ENCODE measurements at places on chromosomes 2 and 18. TPM values are rescaled to one million over a fixed set of nuclear protein-coding genes. Genes with fewer than 3 reads are reported as not detected.

DNA sequence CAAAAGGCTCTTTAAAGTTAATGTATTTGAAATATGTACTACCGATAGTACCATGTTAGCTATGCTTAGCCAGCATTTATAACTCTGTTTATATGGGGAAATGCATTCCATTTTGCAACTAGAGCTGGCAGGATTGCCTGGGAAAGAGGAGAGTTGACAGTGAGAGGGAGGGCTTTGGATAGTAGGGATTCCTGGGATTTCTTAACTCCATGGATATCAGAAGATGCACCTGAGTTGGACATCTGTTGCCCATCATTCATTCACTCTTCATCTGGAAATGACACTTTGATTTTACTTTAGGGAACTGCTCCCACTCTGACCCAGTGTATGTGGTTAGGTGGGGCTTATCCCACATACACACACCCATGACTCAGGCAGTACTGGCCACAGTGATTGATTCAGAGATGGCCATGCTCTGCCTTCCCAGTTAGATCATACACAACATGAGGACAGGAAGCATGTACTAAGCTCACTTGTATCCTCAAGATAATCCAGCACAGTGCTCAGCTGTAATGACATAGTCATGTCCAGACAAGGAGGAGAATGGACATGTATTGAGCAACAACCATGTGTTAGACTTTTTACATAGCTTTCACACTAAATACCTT is 248.8 kb downstream of the MREG start:
- H3K4me1 ChIP-seq: peaks cover 2% of the 10 kb centered on the region
- DNase-seq: no peak
- H3K27me3 ChIP-seq: no peaks in the 10 kb centered on the region
- H3K36me3 ChIP-seq: no peaks in the 10 kb centered on the region
- no peak overlapping the region for H3K4me3 ChIP-seq
- no peak overlapping the region for H3K27ac ChIP-seq

DNA sequence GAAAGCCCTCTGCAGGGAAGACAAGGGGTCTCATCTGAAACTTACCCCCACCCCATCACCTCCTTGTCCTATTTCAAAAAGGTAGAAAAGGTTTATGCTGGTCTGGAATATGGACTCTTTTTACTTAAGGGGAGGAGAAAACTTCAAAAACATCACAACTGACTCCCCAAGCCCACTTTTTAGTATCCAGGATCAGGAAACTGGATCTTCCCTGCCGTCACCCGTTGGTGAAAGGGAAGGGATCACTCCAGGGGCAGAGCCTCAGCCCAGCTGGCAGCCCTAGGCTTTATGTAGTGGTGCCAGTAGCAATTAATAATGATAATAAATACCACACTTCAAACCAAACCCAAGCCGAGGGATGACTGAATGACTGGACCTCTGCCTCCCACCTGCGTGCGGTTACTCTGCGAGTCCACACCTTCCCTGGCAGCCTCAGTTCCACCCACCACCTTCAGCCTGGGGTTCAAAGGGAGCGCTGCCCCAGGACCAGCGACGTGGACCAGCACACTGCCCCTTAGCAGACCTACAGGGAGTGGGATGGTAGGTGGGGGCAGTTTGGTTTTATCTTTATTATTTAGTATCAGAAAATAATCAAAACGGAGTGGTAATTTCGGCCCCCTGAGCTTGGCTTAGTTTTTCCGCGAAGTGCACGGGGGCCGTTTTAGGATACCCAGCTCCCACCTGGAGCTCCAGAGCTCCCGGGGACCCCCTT is 4.9 kb upstream of the GATA6 start:
- H3K4me1 ChIP-seq: peaks cover 36% of the 10 kb centered on the region
- no peaks in the 10 kb centered on the region for H3K36me3 ChIP-seq
- DNase-seq: no peak
- no peak overlapping the region for H3K27ac ChIP-seq
- peaks cover 86% of the 10 kb centered on the region for H3K27me3 ChIP-seq
- no peak overlapping the region for H3K4me3 ChIP-seq

- no peak for DNase-seq
- H3K4me1 ChIP-seq: peaks cover 26% of the 10 kb centered on the region
These were observed 533 bp downstream of the HPCAL1 start for GRCh38 chr2:10303181-10303693.

DNA sequence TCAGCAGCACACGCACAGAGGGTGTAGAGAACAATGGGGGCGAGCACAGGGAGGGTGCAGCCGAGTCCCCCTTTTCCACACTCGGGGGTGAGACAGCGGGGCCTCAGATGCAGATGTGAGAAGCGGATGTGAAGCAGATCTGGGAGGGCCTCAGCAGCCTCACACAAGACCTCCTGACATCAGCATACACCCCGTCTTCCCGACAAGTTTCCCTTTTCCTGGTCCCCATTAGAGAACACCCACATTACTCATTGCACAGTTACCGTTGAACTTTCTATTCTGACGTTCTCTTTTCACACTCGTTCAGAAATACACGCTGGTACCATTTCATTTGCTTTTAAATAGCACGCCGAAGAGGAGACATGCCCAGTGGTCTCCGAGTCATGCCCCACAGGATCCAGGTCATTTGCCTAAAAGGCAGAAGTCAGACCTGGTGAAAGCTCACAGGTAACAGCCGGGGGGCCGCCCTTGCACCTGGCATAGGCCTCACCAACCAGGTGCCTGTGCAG is 129.5 kb upstream of the ID2 start:
- no peak overlapping the region for H3K27ac ChIP-seq
- no peaks in the 10 kb centered on the region for H3K27me3 ChIP-seq
- DNase-seq: no peak
- no peak overlapping the region for H3K4me3 ChIP-seq
- H3K4me1 ChIP-seq: no peaks in the 10 kb centered on the region
- no peaks in the 10 kb centered on the region for H3K36me3 ChIP-seq

DNA sequence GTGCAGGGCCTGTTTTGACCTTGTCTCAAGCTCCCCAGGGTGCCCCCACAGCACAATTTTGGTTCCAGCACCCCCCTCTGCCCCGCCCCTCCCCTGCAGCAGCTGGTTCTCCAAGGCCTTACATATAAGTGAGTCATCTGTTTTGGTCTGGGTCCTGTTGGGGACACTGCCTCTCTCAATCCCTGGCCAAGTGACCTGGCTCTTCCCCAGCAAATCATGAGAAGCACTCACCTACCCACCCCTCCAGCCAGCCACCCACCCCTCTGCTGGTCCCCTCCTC is 90.5 kb downstream of the INHBB start:
- no peaks in the 10 kb centered on the region for H3K36me3 ChIP-seq
- H3K4me1 ChIP-seq: peaks cover 9% of the 10 kb centered on the region
- no peak overlapping the region for H3K27ac ChIP-seq
- peaks cover 38% of the 10 kb centered on the region for H3K27me3 ChIP-seq
- H3K4me3 ChIP-seq: no peak overlapping the region
- peak; percentile 30 for DNase-seq

GRCh38 chr2:127034883-127035611 is 71.9 kb downstream of the BIN1 start:
- no peak overlapping the region for H3K4me3 ChIP-seq
- H3K36me3 ChIP-seq: no peaks in the 10 kb centered on the region
- H3K27ac ChIP-seq: no peak overlapping the region
- H3K27me3 ChIP-seq: no peaks in the 10 kb centered on the region

DNA sequence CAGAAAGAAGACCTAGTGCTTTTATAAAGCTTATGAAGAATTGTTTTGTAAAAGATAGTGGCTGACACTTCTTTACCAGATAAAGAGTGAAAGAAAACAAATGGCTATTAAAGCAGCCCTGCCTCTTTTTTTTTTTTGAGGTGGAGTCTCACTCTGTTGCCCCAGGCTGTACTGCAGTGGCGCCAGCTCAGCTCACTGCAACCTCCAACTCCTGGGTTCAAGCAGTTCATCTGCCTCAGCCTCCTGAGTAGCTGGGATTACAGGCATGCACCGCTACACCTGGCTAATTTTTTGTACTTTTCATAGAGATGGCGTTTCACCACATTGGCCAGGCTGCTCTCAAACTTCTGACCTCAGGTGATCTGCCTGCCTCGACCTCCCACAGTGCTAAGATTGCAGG is 12.9 kb downstream of the ARPC2 start:
- H3K27ac ChIP-seq: peak overlapping the region; percentile 43
- H3K4me3 ChIP-seq: no peak overlapping the region
- H3K27me3 ChIP-seq: no peaks in the 10 kb centered on the region
- peaks cover 63% of the 10 kb centered on the region for H3K36me3 ChIP-seq
- no peaks in the 10 kb centered on the region for H3K4me1 ChIP-seq

DNA sequence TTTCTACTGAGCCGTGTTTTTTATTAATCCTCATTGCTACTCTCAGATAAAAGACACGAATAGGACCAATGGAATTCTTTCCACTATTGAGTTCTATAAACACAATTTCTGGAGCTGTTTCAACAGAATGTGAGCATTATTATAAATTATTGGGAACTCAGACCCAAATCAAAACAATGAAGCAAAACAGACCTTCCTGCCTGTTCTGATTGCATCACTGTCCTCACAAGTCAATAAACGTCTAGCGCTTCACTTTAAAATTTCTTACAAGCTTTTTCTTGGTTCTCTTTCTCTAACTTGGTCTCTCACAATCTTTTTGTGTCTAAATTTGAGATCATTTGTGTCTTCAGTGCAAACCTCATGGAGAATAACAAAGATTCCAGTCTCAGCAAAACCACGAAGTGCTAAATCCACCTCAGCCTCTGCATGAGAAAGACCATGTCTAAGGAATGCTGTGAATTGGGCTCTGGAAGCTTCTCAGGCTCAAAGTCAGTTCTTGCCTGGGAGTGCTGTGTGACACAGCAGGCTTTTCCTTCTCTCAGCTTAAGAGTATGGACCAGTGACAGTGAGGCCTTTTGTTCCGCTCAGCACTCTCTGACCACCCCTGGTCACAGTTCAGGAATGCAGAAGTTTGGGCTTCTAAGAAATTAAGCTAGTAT is 22.8 kb downstream of the ARHGAP28 start:
- peaks cover 11% of the 10 kb centered on the region for H3K4me1 ChIP-seq
- H3K27ac ChIP-seq: peak overlapping the region; percentile 50
- H3K4me3 ChIP-seq: no peak overlapping the region
- peak; percentile 52 for DNase-seq
- H3K27me3 ChIP-seq: no peaks in the 10 kb centered on the region

DNA sequence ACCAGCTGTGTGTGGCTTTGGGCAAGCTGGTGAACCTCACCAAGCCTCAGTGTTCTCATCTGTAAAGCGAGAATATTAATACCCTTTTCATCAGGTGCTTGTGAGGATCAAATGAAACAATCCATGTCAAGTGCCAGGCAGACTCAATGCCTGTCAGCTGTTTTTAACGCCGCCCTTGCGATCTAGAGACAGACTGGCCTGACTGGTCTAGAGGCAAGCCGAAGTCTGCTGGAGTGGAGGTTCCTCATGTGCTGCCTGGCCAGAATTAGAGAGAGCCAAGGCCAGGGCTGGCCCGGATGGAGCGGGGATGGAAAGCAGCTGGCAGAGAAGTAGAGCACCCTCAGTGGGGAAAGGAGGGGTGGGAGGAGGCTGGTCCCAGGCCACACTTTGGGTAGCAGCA is 74.5 kb upstream of the B3GNT7 start:
- no peaks in the 10 kb centered on the region for H3K4me1 ChIP-seq
- peak; percentile 37 for DNase-seq
- peaks cover 5% of the 10 kb centered on the region for H3K36me3 ChIP-seq
- no peak overlapping the region for H3K4me3 ChIP-seq
- H3K27me3 ChIP-seq: no peaks in the 10 kb centered on the region

GRCh38 chr18:74453016-74453566 is 4.0 kb downstream of the DIPK1C start:
- H3K4me1 ChIP-seq: peaks cover 17% of the 10 kb centered on the region
- no peak for DNase-seq
- no peak overlapping the region for H3K27ac ChIP-seq
- H3K27me3 ChIP-seq: peaks cover 49% of the 10 kb centered on the region
- no peak overlapping the region for H3K4me3 ChIP-seq

DNA sequence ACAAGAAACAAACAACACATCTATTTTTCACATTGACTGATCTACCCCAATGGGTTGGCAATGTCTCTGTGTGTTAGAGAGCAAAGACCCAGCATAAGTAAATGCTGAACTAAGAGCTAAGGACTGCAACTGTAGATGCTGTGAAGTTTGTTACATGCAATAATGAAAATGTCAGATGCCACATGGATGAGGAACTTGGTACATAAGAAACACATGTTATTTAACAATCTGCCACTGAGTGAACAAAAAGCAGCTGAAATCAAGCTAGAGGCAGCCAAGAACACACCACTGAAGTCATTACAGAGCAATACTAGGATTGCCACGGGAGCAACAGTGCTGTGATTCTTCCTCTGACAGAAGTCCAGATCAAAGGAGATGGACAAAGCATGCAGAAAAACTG is 389.4 kb downstream of the CDH2 start:
- DNase-seq: peak; percentile 16
- H3K27me3 ChIP-seq: no peaks in the 10 kb centered on the region
- peaks cover 4% of the 10 kb centered on the region for H3K4me1 ChIP-seq

- H3K27ac ChIP-seq: no peak overlapping the region
- H3K4me1 ChIP-seq: no peaks in the 10 kb centered on the region
These were observed 36.4 kb downstream of the COL5A2 start for GRCh38 chr2:189142893-189143759.

DNA sequence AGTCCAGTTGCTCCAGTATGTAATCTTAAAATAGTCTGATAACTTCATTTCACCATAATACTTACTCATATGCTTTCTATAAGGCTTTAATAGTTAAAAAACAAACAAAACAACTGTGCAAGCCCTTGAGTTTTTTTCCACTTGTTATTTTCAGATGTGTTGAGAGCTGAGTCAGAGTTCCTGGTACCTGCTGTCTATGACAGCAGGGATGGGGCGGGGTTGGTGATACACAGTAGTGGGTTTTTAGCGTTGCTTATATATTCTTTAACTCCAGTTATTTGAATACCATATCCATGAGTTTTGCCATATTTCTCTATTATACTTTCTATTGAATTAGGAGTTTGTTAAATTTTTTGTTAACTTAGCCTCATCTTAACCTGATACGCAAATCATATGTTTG is 5.0 kb downstream of the NAPG start:
- no peak overlapping the region for H3K27ac ChIP-seq
- H3K4me3 ChIP-seq: no peak overlapping the region
- H3K4me1 ChIP-seq: peaks cover 2% of the 10 kb centered on the region
- no peaks in the 10 kb centered on the region for H3K27me3 ChIP-seq
- no peaks in the 10 kb centered on the region for H3K36me3 ChIP-seq
- no peak for DNase-seq

GRCh38 chr18:48831113-48831759 is 119.5 kb downstream of the SMAD7 start:
- H3K4me1 ChIP-seq: peaks cover 60% of the 10 kb centered on the region
- no peak for DNase-seq
- no peaks in the 10 kb centered on the region for H3K27me3 ChIP-seq
- no peak overlapping the region for H3K27ac ChIP-seq
- no peak overlapping the region for H3K4me3 ChIP-seq
- H3K36me3 ChIP-seq: no peaks in the 10 kb centered on the region

DNA sequence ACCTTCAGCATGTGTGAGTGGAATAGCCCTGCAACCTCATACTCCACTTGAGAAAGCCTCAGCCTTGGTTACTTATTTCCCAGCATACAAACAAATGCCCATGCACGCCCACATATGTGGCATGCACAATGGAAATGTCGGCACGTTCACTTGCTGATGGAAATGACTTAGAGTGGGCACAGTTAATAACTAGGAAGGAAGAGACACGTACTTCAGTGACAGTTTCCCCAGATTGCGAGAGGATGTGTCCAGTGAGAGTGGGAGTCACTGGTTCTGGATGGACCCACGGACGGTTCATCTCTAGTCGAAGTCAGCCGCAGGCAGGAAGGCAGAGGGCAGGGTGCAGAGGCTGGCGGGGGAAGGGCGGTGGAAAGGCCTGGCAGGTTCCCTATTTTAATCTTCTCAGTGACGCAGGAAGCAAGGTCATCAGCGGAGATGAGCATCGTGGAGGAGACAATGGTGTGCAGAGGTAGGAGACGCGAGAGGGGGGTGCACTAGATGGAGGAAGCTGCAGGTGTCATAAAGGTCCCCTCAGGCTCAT is 350.7 kb upstream of the MYT1L start:
- H3K36me3 ChIP-seq: no peaks in the 10 kb centered on the region
- H3K27me3 ChIP-seq: no peaks in the 10 kb centered on the region
- no peak overlapping the region for H3K4me3 ChIP-seq
- H3K4me1 ChIP-seq: peaks cover 2% of the 10 kb centered on the region
- no peak overlapping the region for H3K27ac ChIP-seq

The TCF23 gene
- 0.35 TPM for total RNA-seq

The VIT gene
- 9.6 TPM for total RNA-seq

Data from muscle of leg (tissue), 16 donors.